Suprapubic skin (tissue), 4 donors: ENCODE measurements at places on chromosomes 11 and 22. TPM values are rescaled to one million over a fixed set of nuclear protein-coding genes. Genes with fewer than 3 reads are reported as not detected.

- no peaks in the 10 kb centered on the region for H3K36me3 ChIP-seq
- no peaks in the 10 kb centered on the region for H3K27me3 ChIP-seq
- no peak overlapping the region for H3K27ac ChIP-seq
- no peak for DNase-seq
Measured at GRCh38 chr11:113873236-113873626, 2.1 kb downstream of the USP28 start.

DNA sequence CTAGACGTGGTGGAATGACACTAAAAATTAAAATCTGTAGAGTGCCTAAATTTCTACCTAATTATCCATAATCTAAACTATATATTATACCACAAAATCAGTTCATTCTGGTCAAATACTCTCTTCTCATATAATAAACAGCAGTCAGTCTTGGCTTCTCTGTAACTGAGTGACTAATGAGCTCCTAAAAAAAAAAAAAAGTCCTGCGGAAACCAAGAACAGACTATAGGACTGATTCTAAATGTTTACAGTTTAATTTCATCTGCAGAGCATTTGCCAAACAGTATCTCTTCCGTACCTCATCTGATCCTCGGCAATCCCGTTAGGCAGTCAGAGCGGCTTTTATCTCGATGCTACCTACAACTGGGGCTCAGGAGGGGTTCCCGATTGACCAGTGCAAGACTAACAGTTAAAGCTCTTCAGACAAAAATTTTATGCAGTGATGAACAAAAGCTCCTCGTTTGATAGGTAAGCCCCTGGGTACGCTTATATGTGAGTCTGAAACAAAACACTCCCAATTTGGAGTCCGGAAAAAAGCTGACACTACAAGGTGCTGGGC, 686 bp downstream of the KIF18A start:
- H3K4me1 ChIP-seq, result peaks cover 41% of the 10 kb centered on the region
- no peaks in the 10 kb centered on the region for H3K36me3 ChIP-seq
- no peaks in the 10 kb centered on the region for H3K27me3 ChIP-seq
- peak overlapping the region; percentile 64 for H3K4me3 ChIP-seq
- H3K27ac ChIP-seq, result peak overlapping the region; percentile 81

DNA sequence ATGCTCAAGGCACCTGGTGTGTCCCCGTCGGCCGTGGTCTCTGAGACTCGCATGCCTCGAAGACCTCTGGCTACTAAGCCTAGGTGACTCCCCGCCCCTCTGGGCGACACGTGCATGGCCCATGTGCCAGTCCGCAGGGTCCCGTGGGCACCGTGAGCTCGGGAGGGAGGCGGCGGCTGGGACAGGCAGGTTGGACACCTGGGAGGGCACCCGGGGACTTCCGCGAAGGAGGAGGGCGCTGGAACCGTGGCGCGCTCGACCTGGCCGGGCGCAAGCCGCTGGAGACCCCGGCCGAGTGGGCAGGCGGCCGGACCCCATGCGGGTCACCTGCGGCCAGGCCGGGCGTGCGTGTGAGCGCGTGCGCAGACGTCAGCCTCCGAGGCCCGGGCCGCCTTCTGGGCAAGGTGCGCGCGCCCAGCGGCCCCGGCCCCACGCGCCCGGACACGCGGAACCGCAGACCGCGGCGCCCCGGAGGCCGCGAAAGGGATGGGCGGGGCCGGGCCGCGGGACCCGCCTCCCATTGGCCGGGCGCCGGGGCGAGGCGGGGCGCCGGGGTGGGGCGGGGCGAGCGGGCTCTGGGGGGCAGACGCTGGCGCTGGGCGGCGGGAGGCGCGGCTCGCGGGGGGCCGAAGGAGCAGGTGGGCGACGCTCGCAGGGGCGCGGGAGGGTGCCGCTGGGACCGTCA, 579 bp upstream of the RASD2 start:
- peaks cover 20% of the 10 kb centered on the region for H3K4me1 ChIP-seq
- peaks cover 27% of the 10 kb centered on the region for H3K27me3 ChIP-seq
- H3K4me3 ChIP-seq, result peak overlapping the region; percentile 59
- DNase-seq, result no peak
- peak overlapping the region; percentile 47 for H3K27ac ChIP-seq

GRCh38 chr22:37898441-37899181, 7.5 kb upstream of the MICALL1 start:
- H3K27me3 ChIP-seq, result no peaks in the 10 kb centered on the region
- peak overlapping the region; percentile 82 for H3K27ac ChIP-seq
- peaks cover 68% of the 10 kb centered on the region for H3K4me1 ChIP-seq

DNA sequence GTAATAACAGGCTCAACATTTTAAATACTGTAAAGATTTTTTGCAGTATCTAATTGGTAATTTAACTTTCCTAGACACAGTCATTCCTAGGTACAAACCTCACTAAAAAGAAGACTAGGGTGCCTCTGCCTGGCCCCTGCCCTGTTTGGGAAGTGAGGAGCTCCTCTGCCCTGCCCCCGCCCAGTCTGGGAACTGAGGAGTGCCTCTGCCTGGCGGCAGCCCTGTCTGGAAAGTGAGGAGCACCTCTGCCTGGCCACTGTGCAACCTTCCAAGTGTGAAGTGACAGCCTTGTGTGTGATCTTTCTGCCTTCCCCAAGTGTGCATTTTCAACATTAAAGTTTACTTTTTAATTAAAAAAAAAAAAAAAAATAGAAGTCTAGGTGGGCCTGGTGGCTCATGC, 4.2 kb downstream of the CHORDC1 start:
- no peak overlapping the region for H3K4me3 ChIP-seq
- no peak for DNase-seq
- H3K27me3 ChIP-seq, result no peaks in the 10 kb centered on the region
- H3K4me1 ChIP-seq, result peaks cover 21% of the 10 kb centered on the region
- H3K27ac ChIP-seq, result no peak overlapping the region

DNA sequence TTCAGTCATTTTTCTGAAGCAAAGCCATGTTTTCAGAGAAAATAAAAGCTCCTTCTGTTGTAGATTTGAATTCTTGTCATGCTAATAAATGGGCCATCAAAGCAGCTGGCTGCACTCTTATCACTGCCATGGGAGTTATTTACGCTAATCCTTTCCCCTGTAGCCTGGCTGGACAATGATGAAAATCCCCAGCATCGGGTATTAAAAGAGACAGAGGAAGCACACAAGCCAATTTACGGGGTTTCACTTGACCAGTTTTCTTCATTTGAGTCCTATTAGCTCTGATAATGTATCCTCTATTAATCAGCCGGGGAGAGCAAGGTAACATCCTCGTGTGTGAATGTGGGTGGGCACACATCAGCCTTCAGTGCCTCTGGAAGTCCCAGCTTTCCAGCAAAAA, 470.2 kb upstream of the API5 start:
- H3K27me3 ChIP-seq, result no peaks in the 10 kb centered on the region
- H3K4me1 ChIP-seq, result no peaks in the 10 kb centered on the region
- H3K36me3 ChIP-seq, result no peaks in the 10 kb centered on the region
- H3K27ac ChIP-seq, result no peak overlapping the region

GRCh38 chr11:112017538-112017937, 7.7 kb upstream of the DLAT start:
- no peaks in the 10 kb centered on the region for H3K27me3 ChIP-seq
- peaks cover 20% of the 10 kb centered on the region for H3K36me3 ChIP-seq
- no peak overlapping the region for H3K4me3 ChIP-seq
- DNase-seq, result no peak

DNA sequence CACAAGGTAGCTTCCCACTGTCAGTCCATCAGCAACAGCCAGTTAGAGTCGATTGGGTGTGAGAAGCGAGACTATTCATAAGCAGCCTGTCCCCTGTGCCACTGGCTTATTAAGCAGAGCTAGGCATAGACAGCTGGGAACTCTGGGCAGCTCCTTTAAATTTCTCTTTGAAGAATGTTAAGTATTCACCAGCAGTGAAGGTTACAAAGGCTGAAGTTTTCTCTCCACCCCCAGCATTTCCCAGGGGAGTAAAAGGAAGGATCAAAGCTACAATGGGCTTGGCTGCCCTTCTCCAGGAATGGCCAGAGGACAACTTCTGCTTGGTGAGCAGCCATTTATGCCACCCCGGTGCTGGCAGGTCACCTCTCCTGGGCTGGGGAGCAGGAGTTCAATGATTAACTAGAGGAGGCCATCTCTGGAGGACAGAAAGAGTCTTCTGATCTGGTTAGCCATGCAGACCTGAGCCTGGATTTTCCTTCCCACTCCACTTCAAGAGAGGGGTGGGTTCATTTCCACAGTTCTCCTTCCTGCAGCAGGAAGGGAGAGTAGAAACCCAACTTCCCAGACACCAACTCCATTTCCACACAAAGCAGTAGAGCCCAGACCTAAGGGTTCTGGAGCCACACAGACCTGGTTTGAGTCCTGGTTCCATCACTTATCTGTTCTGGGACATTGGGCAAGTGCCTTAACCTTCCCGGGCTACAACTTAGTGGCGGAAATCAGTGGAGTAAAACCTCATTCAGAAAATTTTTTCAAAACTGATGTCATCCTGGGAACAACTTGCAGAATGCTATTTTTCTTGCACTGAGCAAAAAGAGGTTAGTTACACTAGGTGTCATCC, 22.6 kb downstream of the POU2AF3 start:
- H3K27ac ChIP-seq, result no peak overlapping the region
- no peak for DNase-seq
- no peaks in the 10 kb centered on the region for H3K36me3 ChIP-seq
- no peak overlapping the region for H3K4me3 ChIP-seq
- peaks cover 7% of the 10 kb centered on the region for H3K4me1 ChIP-seq

DNA sequence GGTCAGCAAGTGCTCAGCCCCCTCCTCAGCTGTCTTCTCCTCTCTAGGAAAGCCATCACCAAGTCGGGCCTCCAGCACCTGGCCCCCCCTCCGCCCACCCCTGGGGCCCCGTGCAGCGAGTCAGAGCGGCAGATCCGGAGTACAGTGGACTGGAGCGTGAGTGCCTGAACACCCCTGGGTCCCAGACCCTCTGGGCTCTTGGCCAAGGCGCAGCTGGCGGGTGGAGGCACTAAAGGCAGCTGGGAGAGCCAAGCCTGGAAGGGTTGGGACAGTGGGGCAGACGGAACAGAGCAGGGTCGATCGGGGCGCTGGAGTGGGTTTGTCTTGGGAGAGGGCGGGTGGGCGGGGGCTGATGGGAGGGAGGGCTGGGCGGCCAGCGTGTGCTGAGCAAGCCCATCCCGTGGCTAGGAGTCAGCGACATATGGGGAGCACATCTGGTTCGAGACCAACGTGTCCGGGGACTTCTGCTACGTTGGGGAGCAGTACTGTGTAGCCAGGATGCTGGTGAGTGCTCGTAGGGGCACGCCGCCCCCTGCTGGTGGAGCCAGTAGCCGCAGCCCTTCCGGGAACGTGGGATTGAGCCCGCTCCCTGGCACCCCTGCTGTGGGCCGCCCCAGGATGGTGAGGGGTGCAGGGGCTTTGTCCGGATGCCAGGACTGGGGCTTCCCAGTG, 14.1 kb upstream of the MDK start:
- H3K27ac ChIP-seq, result no peak overlapping the region
- DNase-seq, result no peak
- H3K4me1 ChIP-seq, result peaks cover 38% of the 10 kb centered on the region
- H3K36me3 ChIP-seq, result peaks cover 46% of the 10 kb centered on the region

DNA sequence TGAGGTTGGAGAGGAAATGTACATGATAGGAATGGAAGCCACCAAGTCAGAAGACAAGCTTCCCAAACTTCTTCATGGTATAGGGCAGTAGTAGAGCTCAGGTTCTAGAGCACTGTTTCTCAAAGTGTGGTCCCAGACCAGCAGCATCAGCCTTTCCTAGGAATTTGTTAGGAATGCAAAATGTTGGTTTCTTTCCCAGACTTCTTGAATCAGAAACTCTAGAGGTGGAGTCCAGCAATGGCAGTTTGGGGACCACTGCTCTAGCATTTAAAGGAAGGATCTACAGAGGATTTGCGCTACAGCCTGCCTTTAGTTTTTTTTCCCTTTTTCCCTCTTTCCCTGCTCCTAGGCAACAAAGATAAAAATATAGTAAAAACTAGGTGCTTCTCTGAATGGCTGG, 17.0 kb upstream of the MMP12 start:
- H3K4me3 ChIP-seq, result no peak overlapping the region
- no peak overlapping the region for H3K27ac ChIP-seq
- no peak for DNase-seq

DNA sequence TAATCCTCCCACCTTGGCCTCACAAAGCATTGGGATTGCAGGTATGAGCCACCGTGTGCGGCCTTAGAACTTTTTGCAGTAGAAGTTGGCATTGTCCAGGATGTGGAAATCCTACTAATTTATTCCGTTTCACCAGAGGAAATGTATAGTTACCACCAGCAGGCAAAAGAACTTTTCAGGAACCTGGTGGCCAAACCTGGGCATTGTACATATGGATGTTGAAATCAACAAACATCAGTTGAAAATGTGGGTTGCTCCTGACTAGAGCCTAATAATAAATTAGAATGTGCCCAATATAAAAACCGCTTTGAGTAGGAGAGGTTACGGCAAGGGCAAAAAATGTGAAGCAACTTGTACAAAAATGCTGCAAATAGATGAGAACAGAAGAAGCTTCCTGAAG, 40.7 kb upstream of the XBP1 start:
- no peak for DNase-seq
- no peak overlapping the region for H3K4me3 ChIP-seq
- no peaks in the 10 kb centered on the region for H3K36me3 ChIP-seq
- H3K4me1 ChIP-seq, result no peaks in the 10 kb centered on the region
- H3K27ac ChIP-seq, result no peak overlapping the region
- no peaks in the 10 kb centered on the region for H3K27me3 ChIP-seq

- H3K36me3 ChIP-seq, result peaks cover 49% of the 10 kb centered on the region
- peak overlapping the region; percentile 99 for H3K27ac ChIP-seq
- peak overlapping the region; percentile 66 for H3K4me3 ChIP-seq
- no peaks in the 10 kb centered on the region for H3K27me3 ChIP-seq
Measured at GRCh38 chr11:65502555-65503367, 3.9 kb downstream of the MALAT1 start.

- H3K27ac ChIP-seq, result no peak overlapping the region
- no peaks in the 10 kb centered on the region for H3K36me3 ChIP-seq
- no peaks in the 10 kb centered on the region for H3K27me3 ChIP-seq
- DNase-seq, result no peak
- no peak overlapping the region for H3K4me3 ChIP-seq
Measured at GRCh38 chr11:82775736-82776346, 42.2 kb upstream of the FAM181B start.

GRCh38 chr22:25357606-25358420, 138.4 kb downstream of the CRYBB2 start:
- no peak overlapping the region for H3K4me3 ChIP-seq
- H3K36me3 ChIP-seq, result peaks cover 56% of the 10 kb centered on the region
- DNase-seq, result peak; percentile 37
- H3K27me3 ChIP-seq, result no peaks in the 10 kb centered on the region
- H3K27ac ChIP-seq, result no peak overlapping the region

DNA sequence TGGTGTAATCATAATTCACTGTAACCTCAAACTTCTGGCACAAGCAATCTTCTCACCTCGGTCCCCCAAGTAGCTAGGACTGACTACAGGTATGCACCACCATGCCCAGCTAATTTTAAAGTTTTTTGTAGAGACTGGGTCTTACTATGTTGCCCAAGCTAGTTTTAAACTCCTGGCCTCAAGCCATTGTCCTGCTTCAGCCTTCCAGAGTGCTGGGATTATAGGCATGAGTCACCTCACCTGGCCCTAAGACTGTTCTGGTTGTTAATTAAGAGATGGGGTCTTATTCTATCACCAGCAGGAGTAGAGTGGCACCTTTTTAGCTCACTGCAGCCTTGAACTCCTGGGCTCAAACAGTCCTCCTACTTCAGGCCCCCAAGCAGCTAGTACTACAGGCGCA, 52.0 kb upstream of the DEPDC7 start:
- no peak overlapping the region for H3K4me3 ChIP-seq
- no peaks in the 10 kb centered on the region for H3K4me1 ChIP-seq
- no peaks in the 10 kb centered on the region for H3K27me3 ChIP-seq

- H3K4me3 ChIP-seq, result no peak overlapping the region
- DNase-seq, result no peak
- H3K27ac ChIP-seq, result no peak overlapping the region
- H3K27me3 ChIP-seq, result no peaks in the 10 kb centered on the region
- H3K4me1 ChIP-seq, result no peaks in the 10 kb centered on the region
Measured at GRCh38 chr22:32735526-32735925, 66.0 kb upstream of the TIMP3 start.

Gene POU2AF2
- total RNA-seq, result not detected

Gene SAC3D1
- total RNA-seq, result 8.7 TPM

Gene B4GALNT4
- total RNA-seq, result 3.0 TPM

Gene LYVE1
- total RNA-seq, result 17.0 TPM
